ENCODE measurements at places on chromosomes 13 and 19.

DNA sequence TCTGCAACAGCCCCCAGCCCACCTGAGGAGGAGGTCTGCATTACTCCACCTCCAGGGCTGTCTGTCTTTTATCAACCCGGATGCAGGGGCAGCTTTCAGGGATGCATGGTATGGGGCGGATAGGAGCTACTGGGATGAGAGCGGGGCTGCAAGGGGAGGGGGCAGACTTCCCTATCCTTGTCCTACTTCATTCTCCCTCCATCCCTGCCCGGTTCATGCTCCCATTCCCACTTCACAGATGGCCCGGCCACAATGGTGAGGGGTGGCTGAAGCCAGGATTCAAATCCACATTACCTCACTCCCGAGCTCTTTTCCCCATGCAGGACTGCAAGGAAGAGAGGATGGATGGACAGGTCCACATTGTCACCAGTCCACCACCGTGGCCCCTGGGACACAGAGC lies 40.5 kb upstream of the VSTM2B start:
- no peak overlapping the region for H3K4me3 ChIP-seq
- H3K27ac ChIP-seq = no peak overlapping the region
- no peaks in the 10 kb centered on the region for H3K27me3 ChIP-seq
- H3K36me3 ChIP-seq = no peaks in the 10 kb centered on the region

- no peak overlapping the region for H3K27ac ChIP-seq
- H3K4me3 ChIP-seq = no peak overlapping the region
- H3K27me3 ChIP-seq = no peaks in the 10 kb centered on the region
- no peaks in the 10 kb centered on the region for H3K4me1 ChIP-seq
- H3K36me3 ChIP-seq = no peaks in the 10 kb centered on the region
These were observed 14.9 kb upstream of the TNFSF11 start for GRCh38 chr13:42559057-42559456.

- no peak overlapping the region for H3K27ac ChIP-seq
- no peaks in the 10 kb centered on the region for H3K4me1 ChIP-seq
- H3K36me3 ChIP-seq = no peaks in the 10 kb centered on the region
- DNase-seq = no peak
- H3K27me3 ChIP-seq = peaks cover 27% of the 10 kb centered on the region
These were observed 22.0 kb upstream of the UBAC2 start for GRCh38 chr13:99178636-99179035.

- no peak overlapping the region for H3K4me3 ChIP-seq
- no peaks in the 10 kb centered on the region for H3K27me3 ChIP-seq
- no peak for DNase-seq
- H3K4me1 ChIP-seq = peaks cover 2% of the 10 kb centered on the region
These were observed 7.5 kb downstream of the CARD8 start for GRCh38 chr19:48248081-48248833.

GRCh38 chr13:35136585-35136984 lies 194.5 kb downstream of the NBEA start:
- no peaks in the 10 kb centered on the region for H3K4me1 ChIP-seq
- H3K27ac ChIP-seq = no peak overlapping the region
- no peak overlapping the region for H3K4me3 ChIP-seq
- H3K27me3 ChIP-seq = no peaks in the 10 kb centered on the region
- no peak for DNase-seq
- H3K36me3 ChIP-seq = no peaks in the 10 kb centered on the region
